NCI-H446 treated with DMSO at 0.1 percent for 48 hours (cell line): ENCODE measurements at places on chromosomes 16 and 17.

- DNase-seq = no peak
Observed at GRCh38 chr16:86078121-86078600, 179.2 kb downstream of the IRF8 start.

DNA sequence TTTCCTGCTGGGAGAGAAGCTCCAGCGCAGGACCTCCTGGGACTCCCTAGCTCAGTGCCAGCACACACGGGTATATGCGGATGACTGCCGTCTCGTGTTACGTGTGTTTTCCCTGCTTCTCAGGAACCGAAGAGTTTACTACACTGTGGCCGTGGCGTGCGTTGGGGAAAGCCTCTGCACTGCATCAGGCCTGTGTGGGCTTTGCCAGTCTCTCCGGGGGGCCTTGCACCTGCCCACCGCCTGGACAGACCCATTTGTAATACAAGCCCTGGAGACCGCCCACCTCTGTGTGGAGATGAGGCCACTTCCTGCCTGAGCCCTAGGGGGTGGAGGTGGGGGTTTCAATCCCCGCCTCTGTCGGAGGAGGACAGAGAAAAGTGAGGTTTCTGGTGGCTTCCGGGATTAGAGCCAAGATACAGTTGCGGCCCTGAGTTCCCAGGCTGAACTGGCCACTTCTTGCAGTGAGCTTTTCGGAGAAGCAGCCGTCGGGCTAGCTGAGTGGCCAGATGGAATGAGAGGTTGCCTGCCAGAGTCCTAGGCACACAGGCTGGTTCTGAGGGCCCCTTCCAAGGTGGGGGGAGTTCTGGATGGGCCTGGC, 43.4 kb upstream of the GSE1 start:
- peak; percentile 25 for DNase-seq

GRCh38 chr16:75023009-75023408, 24.2 kb downstream of the ZNRF1 start:
- DNase-seq = no peak

GRCh38 chr17:59666235-59666634, 41.0 kb downstream of the PTRH2 start:
- DNase-seq = no peak

DNA sequence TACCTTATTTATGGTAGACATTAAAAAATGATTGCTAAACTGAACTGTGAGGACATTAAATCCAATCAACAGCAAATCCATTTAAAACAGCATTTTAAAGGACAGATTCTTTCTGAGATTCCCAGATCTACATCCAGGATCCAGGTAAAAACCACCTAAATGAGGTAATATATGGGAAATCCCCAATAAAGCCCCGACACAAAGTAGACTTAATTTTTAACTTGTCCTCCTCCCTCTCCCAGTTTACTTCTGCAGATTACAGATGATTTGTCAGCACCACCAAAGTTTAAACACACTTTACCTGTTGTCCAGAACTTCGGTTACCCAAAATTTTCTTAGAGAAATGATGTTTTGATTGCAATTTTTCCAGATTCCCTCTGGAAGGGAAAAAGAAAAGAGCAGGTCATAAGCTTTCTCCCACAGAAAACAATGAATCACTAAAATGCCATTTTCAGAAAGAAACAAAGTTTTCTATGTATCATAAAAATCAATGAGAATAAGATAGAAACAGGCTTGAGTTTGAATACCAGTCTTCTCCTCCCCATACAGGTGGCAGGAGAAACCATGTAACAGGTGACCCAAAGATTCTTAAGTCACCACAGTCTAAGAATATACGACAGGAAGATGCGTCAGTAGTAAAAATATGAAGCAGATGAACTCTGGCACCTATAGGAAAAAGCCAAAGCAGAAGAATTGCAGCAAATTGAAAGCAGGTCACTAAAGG, 22.8 kb downstream of the GJC1 start:
- DNase-seq = no peak

- no peak for DNase-seq
Observed at GRCh38 chr16:23564575-23565363, 7.2 kb downstream of the UBFD1 start.

- no peak for DNase-seq
Observed at GRCh38 chr17:35540589-35541404, 3.3 kb upstream of the SLFN12L start.

DNA sequence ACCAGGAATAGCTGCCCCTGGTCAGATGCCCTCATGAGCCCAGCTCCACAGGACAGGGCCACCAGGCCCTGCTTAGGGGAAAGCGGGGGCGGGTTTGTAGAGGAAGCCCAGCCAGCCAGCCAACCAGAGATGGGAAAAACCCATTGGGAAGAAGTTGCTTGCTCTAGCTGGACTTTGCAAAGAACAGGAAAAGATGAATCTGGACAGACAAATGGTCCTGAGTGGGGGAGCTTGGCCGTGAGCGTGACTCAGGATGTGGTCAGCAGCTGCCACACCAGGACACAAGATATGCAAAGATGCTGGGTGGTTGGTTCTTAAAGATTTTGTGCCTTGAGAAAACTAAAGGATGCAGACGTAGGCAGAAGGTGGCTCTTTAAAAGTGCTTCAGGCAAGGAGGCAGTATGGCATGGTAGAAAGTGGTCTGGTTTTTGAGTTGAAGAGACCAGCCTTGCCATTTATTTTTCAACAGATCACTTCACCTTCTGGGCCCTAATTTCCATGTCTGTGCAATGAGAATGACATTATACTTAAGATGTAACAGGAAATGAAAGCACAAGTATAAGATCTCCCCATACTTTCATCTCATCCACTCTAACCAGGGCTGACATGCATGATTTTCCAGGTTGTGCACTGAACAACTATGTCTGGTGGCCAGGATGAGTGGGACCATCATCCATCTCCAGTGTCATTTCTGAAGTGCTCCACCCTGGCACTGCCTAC, 27.8 kb upstream of the HEATR6 start:
- no peak for DNase-seq

- DNase-seq = no peak
Observed at GRCh38 chr17:9971991-9972390, 66.9 kb upstream of the RCVRN start.

GRCh38 chr17:47999582-47999981, 28.7 kb downstream of the CDK5RAP3 start:
- DNase-seq = no peak

GRCh38 chr16:89359264-89360147, 130.9 kb downstream of the ANKRD11 start:
- DNase-seq = peak; percentile 81

GRCh38 chr16:54946909-54947308, 16.2 kb downstream of the IRX5 start:
- no peak for DNase-seq

GRCh38 chr17:77570565-77570898, 388.0 kb upstream of the TNRC6C start:
- DNase-seq = no peak

DNA sequence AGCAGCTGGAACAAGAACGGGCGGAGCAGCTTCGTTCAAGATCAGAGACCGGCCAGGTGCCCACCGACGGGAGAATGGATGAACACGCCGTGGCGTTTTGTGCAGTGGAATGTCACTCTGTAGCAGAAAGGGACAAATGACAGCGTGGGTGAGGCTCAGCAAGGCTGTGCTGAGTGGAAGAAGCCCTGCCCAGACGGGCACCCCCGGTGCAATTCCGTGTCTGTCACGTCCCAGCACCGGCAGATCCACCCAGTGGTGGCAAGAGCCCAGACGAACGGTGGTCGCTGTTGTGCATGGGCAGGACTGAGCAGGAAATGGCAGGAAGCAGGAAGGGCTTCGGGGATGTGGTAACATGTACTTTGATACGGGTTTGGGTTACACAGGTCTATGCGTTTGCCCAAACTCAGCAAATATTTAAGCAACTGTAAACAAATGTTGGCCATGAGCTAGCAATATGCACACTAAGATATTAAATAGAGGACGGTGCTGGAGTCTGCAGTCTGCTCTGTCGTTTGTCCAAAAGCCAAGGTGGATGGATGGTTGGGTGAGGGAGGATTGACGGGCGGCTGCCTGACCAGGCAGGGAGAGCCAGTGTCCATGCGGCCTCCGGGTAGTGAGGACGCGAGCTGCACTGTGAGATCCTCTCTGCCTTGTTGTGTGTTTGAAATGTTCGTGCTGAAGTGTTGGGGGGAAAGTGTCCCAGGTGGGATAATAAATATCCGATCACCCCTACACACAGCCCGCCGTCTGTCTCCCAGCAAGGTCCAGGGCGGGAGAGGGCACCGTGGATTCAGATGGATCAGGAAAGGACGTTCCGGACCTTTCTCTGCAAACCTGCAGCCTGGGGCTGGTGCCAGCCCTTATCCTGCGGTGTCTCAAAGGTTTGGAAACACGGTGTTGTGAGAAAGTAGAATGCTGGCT, 48.4 kb downstream of the COX4I1 start:
- no peak for DNase-seq

- no peak for DNase-seq
Observed at GRCh38 chr16:17171250-17172143, 299.3 kb downstream of the XYLT1 start.

DNA sequence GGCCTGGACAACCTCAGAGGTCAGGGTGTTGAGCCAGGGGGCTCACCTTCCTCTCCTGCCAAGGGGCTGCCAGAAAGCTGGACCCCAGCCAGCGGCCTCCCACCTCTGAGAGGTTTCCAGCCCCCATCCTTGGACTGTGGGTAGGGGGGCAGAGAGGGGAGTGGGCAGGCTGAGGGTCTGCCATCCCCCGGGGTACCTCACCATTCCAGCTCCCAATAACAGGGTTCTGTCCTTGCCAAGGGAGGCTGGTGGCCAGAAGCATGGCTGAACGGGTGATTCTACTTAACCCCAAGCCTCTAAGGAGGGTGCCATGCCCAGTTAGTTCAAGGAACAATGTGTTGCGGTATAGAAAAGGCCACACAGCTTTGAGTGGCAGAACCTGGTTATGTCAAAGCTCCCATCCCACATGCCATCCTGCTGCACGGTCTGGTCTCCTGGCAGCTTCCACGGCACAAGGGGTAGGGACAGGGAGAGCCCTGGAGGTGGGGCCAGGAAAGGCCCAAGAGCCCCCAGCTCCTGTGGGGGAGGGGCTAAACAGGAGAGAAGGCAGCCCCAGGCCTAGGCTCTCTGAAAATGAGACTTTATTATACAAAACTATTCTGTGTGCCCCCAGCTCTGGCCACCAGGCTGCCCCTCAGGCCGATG, 19.8 kb downstream of the B9D1 start:
- no peak for DNase-seq

DNA sequence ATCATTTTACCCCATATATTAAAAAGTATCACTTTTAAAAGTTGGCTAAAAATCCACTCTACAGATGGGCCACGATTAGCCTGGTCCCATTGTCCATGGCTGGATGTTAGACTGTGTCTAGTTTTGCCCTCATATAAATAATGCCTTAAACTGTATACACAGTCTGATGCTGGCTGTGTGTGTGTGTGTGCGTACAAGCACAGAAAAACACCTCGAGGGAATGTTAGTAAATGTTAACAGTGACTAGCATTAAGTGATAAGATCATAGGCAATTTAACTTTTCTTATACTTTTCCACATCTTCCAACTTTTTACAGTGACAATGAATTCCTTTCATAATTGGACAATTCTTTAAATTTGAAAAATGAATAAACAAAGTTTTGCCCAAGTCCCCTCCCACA, 8.2 kb downstream of the NOS2 start:
- DNase-seq = no peak

DNA sequence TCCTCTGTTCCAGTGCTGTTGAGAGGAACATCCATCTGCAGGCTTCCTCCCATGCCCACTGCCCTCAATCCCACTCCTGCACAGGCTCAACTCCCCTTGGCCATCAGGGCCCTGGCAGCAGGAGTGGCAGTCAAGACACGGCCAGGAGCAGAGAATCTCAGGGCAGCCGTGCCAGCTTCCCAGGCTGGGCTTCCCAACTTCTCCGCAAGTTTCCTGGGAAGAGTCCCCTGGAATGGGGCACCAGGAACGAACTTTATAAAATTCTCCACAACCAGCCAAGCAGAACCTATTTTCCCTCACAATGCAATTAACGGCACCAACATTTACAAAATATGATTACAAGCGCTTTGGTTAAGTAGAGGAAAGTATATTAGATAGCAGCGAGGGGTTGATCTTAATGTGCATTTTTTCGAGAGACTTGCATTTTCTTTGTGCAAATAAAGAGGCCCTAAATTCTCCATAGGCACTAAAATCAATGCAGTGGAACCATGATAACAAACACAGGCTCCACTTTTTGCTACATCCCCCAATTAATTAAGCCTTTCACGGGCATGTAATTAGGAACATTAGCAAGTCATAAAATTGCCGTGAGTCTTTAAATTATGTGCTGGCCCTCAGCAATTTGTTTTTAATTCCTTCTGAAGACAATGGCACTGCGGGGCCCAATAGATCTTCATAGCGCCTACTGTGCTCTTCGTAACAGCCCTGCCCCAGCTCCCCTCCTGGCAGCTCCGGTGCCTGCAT, 99.9 kb upstream of the LHX1 start:
- DNase-seq = no peak

GRCh38 chr17:37736428-37736827, 8.4 kb downstream of the HNF1B start:
- DNase-seq = no peak

GRCh38 chr17:81020443-81020766, 14.5 kb upstream of the BAIAP2 start:
- DNase-seq = no peak

DNA sequence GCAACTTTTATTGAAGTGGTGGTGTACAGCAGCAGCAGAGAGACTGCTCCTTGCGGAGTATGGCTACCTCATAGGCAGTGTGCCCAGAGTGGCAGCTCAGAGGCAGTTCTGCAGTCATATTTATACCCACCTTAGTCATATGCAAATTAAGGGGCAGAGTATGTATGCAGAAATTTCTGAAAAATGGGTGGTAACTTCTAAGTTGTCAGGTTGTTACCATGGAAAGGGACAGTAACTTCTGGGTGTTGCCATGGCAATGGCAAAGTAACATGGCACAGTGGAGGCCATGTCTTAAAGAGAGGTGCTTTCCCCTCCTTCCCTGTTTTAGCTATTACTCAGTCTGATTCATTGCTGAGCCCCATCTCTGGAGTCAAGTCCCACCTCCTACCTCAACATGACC, 53.4 kb downstream of the MEOX1 start:
- DNase-seq = no peak

GRCh38 chr16:8866118-8866883, 2.5 kb downstream of the CARHSP1 start:
- DNase-seq = no peak

GRCh38 chr16:85312642-85313525, 200.6 kb upstream of the CIBAR2 start:
- DNase-seq = no peak

- DNase-seq = peak; percentile 45
Observed at GRCh38 chr17:42682722-42683403, 532 bp downstream of the CNTNAP1 start.
